ENCODE measurements at places on chromosomes 13 and 19.

- DNase-seq: no peak
These were observed 2.6 kb upstream of the CLC start for GRCh38 chr19:39740395-39740794.

DNA sequence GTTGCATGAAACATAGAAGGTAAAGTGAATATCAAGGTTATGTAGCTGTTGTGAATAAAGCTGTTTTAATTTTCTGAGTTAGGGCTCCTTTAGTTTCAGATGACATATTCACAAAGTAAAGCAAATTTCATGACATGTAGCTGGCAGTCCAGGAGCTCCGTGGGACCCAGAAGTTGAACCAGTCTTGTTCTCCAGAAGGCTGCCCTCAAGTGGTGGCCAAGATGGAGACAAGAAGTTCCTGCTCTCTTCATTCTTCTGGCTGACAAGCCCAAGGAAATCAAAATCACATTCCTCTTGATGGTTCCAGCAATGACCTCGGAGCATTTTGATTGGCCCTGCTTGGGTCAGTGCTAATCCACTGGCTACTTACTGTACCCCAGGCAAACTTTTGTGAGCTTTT, 128.7 kb downstream of the LIG4 start:
- no peak for DNase-seq

DNA sequence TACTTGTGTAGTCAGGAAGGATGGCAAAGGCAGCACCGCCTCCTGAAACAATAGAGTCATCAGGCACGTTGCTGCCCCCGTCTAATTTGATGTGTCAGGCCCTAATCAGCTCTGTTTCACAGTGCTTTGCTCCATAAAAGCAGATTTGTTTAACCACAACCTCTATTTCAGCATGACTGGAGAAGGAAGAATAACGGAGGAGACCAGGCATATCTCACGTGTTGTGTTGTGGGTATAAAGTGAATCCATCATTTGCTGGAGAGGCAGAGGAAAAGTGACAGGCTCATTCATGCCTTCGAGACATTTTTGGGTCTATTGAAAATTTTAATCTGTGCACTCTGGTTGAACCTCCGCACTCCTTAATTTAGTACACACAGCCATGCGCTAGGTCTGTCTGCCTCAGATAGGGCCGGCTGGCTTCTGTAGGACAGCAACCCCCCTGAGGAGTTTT, 940.4 kb upstream of the SLC10A2 start:
- no peak for DNase-seq

DNA sequence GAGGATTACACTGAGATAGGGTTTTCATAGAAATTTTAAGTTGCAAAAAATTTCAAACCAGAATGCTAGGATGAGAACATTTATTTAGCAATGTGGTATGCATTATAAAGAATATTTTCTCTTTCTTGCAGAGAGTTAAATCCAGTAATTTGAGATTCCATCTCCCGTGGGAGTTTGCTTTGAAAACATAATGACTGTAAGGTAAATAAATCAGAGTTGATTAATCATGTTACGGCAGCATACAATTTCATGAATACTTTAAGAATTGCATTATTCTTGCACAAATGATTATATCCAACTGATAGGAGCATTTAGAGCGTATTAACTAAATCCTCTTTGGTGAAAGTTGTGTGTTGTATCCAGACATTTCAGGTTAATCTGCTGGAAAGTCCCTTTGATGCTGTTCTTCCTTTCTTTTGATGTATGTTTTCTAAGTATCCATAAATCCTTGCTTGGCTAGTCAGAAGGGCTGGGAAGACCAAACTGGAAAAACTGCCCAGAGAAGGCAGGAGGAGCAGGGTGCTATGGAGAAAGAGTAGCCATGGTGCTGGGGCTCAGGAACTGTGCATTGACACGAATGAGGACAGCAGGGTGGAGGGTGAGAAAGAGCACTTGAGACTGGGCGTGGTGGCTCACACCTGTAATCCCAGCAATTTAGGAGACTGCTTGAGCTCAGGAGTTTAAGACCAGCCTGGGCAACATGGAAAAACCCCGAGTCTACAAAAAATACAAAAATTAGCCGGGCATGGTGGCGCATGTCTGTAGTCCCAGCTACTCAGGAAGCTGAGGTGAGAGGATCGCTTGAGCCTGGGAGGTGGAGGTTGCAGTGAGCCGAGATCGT, 4.8 kb upstream of the GJA3 start:
- no peak for DNase-seq

GRCh38 chr13:40063278-40063698, 407.8 kb downstream of the COG6 start:
- DNase-seq: no peak

- no peak for DNase-seq
These were observed 17.1 kb downstream of the CHERP start for GRCh38 chr19:16524991-16525734.

DNA sequence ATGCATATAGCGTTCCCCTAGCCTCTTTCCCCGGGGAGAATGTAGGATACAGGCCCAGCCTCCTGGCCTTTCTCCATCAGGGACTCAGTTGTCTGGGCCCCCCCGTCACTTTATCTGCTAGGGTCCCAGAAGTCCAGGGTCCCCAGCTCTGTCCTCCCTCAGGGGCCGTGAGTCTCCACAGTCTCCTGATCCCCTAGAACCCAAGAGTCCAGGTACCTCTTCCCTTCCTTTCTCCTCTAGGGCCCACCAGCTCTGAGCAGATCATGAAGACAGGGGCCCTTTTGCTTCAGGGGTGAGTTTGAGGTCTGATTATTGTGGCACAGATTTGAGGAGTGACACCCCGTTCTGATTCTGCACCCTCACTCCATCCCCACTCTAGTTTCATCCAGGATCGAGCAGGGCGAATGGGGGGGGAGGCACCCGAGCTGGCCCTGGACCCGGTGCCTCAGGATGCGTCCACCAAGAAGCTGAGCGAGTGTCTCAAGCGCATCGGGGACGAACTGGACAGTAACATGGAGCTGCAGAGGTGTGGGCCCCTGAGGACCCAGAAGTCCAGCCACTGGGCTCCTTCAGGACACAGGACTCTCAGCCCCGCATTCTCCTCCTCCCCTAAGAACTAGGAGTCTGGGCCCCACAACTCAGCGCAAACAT, 758 bp downstream of the BAX start:
- no peak for DNase-seq

DNA sequence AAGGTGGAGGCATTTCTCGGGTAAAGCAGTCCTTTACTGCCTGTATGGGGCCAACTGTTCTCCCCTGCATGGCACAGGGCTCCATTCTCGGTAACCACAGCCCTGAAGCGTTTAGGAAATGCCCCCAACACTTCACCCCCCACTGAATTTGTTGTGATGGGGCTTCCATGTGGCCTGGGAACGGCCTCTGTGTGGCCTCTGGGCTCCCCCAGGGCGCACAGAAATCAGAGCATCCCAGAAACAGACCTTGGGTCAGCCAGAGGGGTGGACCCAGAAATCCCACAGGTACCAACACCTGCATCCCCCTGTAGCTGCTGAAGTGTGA, 153.7 kb upstream of the VSTM2B start:
- DNase-seq: no peak

DNA sequence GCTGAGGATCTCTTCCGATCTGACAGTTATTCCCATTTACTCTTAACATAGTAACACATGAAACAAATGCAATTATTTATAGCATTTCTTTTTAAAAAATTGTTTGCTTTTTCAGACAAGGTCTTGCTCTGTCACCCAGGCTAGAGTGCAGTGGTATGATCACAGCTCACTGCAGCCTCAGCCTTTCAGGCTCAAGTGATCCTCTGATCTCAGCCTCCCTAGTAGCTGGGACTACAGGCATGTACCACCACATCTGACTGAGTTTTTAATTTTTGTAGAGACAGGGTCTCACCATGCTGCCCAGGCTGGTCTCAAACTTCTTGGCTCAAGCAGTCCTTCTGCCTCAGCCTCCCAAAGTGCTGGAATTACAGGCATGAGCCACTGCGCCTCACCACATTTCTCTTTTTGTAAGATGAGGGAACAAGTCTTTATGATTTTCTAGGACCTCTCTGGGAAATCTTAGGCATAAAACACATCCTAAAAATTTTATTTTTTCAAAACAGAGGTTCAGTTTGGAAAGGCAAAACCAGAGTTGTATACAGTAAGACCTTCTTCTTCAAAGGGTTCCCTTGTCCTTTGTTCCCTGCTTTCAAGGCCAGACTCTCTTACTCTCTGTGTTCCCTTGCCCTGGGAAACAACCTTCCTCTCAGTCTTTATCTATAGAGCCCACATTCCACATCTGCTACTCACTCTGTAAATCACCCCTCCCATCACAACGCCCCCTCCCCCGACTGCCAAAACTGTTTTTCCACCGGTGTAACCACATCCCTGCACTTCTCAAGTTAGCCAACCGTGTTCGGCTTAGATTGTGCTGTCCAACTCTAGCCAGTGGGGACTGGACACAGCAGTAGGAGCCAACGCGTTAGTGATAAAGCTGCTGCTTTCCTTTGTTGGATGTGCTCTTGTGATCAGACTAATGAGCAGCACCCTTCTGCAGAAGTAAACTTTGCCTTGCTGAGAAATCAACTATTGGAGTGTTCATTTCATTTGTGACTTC, 56.2 kb downstream of the DHRS12 start:
- DNase-seq: no peak

DNA sequence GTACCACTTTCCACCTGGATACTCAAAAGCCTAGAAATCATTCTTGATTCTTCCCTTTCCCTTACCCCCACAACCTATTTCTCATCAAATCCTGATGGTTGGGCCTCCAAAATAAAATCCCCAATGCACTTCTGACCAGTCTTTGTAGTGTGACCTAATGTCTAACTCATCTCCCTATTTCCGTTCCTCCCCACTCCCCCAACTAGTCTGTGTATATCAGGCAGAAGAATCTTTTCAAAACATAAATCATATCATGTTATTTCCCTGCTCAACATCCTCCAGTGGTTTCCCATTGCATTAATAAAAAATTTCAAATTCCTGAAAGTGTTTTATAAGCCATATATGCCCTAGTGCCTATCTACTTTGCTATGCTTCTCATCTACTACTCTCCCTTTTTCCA, 17.7 kb downstream of the CCDC122 start:
- no peak for DNase-seq

DNA sequence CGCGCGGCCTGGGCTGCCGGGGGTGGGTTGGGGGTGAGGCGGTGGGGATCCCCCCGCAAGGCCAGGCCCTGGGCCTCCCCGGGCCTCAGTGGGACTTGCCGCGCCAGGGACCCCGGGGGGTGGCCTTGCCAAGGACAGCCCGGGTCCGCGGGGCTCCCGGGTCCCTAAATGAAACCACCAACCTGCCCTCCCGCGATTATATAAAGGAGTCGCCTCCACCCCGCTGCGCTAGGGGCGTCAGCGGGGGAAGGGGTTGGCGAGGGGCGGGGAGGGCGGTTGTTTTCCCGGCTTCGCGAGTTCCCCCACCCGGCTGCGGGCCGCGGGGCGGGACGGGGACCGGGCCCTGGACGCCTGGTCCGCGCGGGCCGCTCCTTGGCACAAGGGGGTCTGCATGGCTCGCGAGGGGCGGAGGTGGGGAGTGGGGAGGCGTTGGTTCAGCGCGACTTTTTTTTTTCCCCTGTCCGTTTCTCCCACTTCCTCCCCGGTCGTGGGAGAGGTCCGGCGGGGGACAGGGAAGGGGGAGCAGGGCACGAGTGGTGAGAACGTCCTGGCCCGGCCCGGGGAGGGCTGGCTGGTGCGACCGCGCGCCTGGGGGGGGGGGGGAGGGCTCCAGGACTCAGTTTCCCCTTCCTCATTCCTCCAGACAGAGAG, 822 bp upstream of the ZBTB7A start:
- DNase-seq: no peak

GRCh38 chr19:28021259-28022185, 1191.4 kb downstream of the UQCRFS1 start:
- DNase-seq: no peak

DNA sequence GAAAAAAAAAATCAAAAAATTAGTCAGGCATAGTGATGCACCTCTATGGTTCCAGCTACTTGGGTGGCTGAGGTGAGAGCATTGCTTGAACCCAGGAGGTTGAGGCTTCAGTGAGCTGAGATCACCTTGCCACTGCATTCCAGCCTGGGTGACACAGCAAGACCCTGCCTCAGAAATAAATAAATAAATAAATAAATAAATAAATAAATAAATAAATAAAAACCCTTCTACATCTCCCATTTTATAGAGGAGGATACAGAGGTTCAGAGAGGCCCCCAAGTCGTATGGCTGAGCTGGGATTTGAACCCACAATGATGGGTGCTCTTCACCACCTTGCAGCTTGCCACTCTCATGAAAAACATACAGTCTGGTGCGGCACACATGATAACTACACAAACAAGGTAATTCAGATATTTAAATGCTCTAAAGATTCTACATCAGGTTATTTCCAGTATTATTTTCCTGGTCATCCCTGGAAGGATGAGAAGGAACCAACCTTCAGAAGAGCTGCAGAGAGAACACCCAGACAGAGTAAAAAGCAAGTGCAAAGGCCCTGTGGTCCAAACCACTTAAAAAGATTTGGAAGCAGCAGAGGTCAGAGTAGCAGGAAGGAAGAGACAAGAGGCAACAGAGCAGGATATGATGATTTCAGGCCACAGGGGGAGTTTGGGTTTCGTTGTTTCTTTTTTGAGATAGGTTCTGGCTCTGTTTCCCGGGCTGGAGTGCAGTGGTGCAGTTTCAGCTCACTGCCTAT, 29.2 kb upstream of the OR1M1 start:
- DNase-seq: no peak

- peak; percentile 67 for DNase-seq
These were observed at the start of gene ZNF814 for GRCh38 chr19:57888560-57889231. Gene ZNF814 (minus strand): TSS chr19:57889037. CDS start chr19:57888802, 235 bp downstream.

- DNase-seq: no peak
These were observed 72.5 kb downstream of the EDNRB start for GRCh38 chr13:77846173-77846572.

- no peak for DNase-seq
These were observed 19.1 kb downstream of the LRCH1 start for GRCh38 chr13:46571909-46572595.

DNA sequence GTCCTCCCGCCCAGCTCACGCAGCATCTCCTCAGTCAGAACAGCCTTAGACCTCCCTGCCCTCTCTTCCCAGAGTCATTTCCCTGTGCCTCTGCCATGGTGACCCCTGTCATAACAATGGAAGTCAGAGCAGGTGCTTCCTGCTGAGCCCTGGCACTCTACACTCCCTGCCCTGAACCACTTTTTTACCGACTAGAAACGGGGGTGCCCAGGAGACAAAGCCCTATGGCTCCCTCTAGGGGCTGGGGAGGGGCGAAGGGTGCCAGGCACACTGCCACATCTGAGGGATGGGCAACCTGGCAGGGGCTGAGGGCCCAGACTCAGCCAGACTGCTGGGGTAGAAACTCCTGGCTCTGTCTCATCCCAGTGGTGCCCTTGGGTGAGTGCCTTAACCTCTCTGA, 16.4 kb downstream of the ZNF574 start:
- DNase-seq: no peak
